ENCODE measurements at places on chromosomes 7 and 10.

DNA sequence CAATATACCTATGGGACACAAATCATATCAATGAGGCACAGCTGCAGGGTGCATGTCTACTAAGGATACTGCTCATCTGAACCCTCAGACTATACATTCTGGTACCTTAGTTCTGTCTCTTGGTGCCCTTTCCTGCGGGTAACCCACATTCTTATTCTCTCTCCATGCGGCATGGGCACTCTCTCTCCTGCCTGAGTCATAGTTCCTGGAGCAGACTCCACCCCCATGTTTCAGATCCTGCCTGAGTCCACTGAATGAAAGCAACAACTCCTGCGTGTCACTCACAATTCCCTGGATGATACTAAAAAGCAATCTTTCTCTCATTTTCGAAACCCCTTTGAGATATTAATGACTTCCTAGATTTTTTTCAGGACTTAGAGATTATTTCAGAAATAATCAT, 653.1 kb upstream of the C7orf33 start:
- DNase-seq: no peak

- no peak for DNase-seq
Measured at GRCh38 chr10:89114846-89115625, 92.1 kb downstream of the CH25H start.

DNA sequence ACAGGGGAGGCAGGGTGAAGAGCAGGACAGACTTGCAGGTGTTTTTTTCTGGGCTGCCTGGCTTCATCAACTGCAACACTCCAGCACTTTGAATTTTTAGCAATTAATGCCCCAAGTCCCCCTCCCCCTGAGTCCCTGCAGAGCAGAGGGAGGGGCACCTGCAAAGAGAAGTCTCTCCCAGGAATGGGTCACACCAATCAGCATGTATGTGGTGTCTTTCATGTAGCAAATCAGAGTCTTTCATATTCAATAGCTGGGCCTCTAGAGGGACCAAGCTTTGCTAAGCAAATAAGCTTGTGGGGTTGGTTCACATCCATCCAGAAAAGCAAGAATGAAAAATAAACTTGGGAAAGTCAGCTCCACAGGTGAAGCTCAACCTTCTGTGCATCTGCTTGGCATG, 90.7 kb downstream of the PARP12 start:
- DNase-seq: no peak

- DNase-seq: no peak
Measured at GRCh38 chr7:90715067-90715466, 118.9 kb downstream of the CDK14 start.

DNA sequence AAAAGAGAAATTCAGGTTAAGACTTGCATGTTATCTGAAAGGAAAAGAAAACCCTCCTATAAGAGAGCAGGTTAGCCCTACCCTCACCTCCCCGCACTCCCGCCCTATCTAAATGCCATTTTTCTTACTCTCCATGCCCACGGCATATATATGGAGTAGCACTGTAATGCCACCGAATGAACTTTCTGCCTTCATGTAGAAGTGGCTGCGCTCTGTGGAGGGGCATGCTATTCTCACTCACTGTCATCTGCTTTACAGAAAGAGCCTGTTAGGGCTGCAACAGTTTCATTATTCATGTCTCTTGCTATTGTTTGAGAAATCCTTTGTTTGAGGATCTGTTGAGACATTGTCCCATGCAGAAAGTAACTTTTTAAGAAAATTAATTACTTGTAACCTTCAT, 1190.6 kb downstream of the SORCS1 start:
- no peak for DNase-seq

DNA sequence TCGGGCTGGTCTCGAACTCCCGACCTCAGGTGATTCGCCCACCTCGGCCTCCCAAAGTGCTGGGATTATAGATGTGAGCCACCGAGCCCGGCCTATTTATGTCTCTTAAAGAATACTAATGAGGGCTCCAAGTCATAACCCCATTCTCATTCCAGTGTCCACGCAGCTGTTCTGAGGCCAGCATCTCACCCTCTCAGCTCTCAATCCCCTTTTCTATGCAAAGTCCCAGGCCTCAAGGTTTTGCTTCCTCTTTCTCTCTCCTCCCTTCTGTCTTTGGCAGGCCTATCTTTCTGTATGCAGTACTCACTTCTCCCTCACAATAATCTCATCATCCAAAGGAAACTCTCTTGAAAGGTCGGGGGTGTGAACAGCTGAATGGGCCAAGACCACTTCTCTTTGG, 28.0 kb upstream of the VSIR start:
- DNase-seq: no peak

Data from thymus (tissue), 14 donors.